Stimulated activated CD8-positive, alpha-beta memory T cell treated with anti-CD3 and anti-CD28 coated beads, Interleukin-4, amount 100 ng/mL, for 4 hours (primary cell): ENCODE measurements at places on chromosomes 1 and 21.

GRCh38 chr1:3641046-3641760, 8.7 kb downstream of the WRAP73 start:
- DNase-seq: no peak

DNA sequence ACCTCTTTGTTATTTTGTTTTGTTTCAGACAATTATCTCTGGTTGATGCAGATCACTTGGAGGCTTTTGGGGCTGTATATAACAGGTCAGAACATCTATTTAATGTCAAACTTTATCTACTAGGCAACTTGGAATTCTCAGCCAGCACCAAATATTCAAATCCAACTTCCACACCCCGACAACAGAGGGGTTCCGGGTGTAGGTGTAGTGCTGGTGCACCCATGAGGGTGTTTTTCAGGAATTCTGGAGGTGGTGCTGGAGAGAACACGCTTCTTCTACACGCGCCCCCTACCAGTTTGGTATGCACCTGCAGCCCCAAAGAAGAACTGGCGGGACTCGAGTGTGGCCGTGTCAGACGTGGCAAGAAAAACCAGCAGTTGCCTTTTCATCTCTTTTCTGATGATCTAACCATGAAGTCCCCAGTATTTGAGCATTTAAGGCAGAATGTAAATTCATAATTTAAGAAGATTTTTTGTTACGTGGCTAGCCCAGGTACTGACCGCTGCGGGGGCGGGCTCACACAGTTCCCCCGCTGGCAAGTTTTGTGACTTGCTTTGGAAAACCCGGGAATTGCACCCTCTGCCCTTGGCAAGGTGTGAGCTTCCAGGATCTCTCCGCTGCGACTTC, 462 bp upstream of the TLCD4 start:
- DNase-seq: peak; percentile 7

- DNase-seq: no peak
Observed at GRCh38 chr1:34780528-34780927, 486 bp upstream of the GJB3 start.

DNA sequence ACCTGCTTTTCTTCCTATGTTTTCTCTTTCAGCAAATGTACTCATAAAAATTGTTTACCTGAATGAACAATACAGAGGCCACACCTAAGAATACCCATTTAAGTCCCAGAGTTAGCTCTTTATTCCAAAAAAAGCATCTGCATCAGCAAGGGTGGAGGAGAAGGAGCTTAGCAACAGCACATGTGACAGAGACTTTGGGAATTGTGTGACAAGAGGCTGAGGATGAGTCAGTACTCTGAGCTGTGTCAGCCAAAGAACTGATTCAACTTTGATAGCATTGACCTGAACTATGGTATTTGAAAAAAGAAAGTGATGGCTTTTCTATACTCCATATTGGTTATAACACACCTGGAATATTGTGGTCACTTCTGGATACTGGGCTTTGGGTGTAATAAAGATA, 162.7 kb downstream of the ZNF648 start:
- no peak for DNase-seq

DNA sequence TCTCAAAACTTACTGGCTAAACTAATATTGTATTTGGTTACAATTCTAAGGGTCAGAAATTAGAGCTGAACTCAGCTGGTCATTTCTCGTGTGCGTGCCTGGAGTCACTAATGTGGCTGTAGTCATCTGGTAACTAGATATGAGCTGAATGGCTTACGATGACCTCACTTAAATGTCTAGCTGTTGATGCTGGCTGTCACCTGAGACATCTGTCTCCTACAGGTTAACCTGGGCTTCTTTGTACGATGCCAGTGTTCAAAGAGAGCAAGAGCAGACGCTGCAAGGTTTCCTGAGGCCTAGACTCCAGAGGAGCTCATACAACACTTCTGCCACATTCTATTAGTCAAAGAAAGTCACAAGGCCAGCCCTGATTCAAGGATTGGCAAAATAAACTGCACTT, 17.1 kb upstream of the ALG6 start:
- DNase-seq: no peak

DNA sequence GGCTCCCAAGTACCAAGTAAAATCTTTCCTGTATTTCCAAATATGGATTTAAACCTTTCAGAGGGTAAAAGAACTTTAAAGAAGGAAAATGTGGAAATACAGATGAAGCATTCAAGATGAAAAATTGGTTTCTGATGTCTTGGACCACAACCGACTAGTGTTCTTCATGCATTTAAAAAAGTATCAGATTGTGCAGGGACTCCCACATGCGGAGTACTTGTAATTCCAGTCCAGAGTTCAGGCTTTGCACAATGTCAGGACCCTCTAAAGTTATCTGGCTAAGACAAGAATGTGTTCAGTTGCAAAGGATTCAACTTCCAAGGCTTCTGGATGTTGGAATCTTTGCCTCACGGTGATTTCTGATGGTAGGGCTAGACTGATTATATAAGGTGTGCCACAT, 66.7 kb downstream of the RGL1 start:
- DNase-seq: no peak

GRCh38 chr1:167674156-167674555, 44.1 kb downstream of the RCSD1 start:
- no peak for DNase-seq

GRCh38 chr1:66160719-66161118, 368.0 kb downstream of the PDE4B start:
- no peak for DNase-seq

DNA sequence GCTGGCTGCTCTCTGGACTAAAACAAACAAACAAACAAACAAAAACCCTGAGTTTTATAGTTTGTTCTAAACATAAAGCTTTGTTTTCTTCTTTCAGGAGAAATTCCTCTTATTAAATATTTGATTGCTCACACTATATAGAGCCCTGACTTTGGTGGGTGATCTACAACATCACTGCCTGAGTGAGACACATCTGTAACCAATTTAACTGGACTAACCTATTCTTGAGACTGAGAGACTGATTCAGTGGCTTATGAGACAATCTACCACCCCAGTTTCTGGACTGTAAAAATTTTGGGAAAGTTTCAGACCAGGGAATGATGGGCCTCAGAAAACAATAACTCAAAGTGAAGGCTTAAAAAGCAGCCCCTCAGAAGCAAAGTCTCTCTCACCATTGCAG, 537.0 kb downstream of the NEGR1 start:
- DNase-seq: no peak

DNA sequence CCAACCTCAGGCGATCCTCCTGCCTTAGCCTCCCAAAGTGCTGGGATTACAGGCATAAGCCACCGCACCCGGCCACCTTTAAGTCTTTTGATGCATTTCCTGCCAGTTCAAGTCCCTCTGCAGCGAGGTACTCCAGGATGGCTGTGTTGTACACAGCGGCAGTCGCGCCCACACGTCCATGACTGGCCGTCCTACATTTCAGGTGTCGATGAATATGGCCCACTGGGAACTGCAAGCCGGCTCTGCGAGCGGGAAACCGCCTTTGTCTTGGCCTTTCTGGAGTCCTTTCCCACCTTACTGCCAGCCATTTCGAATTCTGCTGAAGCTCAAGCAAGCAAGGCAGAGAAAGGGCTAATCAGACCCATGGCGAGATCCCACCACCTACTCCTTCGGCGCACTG, 34.6 kb downstream of the TRAPPC10 start:
- no peak for DNase-seq

DNA sequence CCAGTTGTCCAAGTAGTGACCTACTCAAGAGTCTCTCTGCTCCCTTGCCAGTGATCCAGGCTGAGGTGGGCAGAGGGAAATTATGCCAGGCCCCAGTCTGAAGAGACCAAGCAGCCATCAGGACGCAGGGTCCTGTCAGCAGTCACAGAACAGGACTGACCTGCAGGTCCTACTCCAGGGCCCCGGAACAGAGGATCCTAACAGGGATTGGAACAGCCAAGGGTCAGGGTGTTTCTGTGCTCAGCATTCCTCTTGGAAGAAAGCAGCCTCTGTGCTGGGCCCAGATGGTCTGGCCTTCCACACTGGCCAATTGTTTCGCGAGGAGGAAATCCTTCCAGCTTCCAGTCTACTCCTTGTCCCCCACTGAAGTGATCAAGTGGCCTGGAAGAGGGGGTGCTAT, 41.6 kb upstream of the USP1 start:
- DNase-seq: no peak

- DNase-seq: no peak
Observed at GRCh38 chr1:80894921-80895320, 905.8 kb upstream of the ADGRL2 start.

DNA sequence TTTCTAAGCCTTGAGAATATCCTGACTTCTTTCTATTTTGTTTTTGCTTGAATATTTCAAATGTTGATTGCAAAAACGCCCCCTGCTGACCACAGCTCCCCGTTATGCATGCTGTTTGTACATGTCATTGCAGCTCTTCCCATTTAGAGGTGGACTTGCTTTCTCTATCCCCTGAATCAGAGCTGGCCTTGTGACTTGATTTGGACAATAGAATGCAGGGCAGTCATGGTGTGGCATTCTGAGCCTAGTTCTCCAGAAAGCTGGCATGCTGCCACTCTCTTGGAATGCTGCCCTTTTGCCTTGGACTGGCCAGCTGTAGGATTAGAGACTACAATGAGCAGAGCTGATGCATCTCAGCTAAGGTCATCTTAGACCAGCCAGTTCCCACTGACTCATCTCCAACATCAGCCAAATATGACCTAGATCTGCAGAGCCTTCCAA, 1561.5 kb downstream of the MRPL39 start:
- DNase-seq: no peak
